T-helper 1 cell (primary cell): ENCODE measurements at places on chromosomes 7 and 10.

DNA sequence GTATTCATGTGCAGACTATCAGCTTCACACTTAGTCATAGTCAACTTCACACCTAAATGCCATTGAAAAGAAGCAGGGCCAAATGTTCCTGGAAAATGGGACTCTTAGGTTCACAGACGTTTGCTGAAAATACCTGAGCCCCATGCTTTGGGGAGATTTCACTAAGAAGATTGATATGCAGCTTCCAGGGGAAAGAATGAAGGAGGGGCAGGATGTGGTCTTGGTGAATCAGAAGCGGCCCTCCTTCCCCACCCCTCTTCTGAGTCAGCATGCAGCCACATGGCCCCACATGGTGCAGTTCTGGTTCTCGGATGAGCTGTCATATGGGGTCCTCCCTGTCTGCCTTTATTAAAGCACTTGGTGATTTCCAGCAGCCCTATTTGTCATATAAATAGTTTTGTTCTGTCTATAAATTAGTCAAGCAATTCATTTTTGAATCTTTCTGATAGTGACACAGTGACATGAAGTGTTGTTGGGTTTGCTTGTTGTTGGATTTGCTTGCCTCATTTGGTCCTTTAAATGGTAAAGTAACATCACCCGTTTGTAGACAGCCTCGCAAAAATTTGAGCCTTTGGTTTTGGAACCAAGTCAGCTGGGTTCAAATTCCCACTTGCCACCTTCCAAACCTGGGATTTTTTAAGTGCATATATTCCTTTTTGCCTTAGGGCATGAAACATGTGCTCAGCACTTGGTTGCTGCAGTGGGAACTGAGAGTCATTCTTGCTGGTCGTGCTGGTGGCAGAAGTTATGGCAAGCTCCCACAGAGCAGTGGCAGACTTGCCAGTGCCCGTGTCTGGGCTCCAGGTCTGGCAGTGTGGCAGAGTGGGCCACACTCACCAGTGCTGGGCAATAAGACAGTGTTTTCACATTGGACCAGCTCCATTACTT lies 68.1 kb upstream of the CDK6 start:
- DNase-seq, result peak; percentile 30

GRCh38 chr10:116925056-116925455 lies 75.8 kb downstream of the ENO4 start:
- no peak for DNase-seq

- DNase-seq, result no peak
Observed at GRCh38 chr10:7942316-7942715, 112.2 kb upstream of the GATA3 start.

GRCh38 chr10:17144757-17145156 lies 15.1 kb upstream of the CUBN start:
- no peak for DNase-seq

- DNase-seq, result no peak
Observed at GRCh38 chr7:2820508-2820934, 23.6 kb downstream of the GNA12 start.

DNA sequence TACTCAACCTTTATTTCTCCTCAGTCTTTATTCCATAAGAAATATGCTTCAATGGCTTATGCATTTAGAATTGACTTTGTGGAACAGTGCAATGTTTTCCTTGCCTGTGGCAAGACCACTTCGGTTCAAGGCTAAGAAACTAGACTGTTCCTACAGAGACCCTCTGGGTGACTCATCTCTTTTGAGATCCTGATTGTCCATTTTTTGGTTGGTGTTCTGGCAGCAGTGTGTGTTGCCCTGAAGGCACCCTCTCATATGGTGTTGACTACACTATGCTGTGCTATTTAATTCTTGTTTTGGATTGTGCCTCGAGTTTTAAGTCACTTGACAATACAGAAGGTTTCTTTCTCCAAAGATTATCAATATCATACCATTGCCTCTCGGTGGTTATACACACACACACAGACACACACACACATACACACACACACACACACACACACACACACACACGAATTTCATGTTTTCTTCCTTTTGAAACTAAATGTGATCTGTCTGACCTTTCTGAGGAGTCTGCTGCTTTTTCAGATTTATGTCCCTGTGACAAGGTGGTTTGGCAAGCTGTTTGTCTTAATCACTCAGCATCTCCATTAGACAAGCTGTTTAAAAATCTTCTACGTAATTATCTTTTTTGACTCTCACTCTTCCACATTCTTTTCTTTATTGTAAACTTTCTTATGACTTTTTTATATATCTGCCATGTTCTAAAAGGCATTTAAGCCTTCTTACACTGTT lies 187.2 kb downstream of the VTI1A start:
- DNase-seq, result no peak

DNA sequence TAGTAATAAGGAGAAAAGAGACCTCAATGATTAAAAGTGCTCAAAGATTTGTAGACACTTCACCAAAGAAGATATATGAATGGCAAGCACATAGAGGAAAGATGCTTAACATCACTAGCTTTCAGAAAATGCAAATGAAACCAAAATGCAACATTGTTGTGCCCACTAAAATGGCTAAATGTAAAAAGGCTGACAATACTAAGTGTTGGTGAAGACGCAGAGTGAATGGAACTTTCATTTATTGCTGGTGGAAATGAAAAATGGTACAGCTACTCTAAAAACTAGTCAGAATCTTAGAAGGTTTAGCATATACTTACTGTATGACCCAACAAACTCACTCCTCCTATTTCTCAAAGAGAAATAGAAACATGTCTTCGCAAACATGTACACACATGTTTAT lies 212.9 kb upstream of the PITRM1 start:
- no peak for DNase-seq

- DNase-seq, result no peak
Observed at GRCh38 chr10:116757246-116757645, 14.9 kb upstream of the HSPA12A start.

- no peak for DNase-seq
Observed at GRCh38 chr10:119768455-119769094, 42.7 kb downstream of the INPP5F start.

DNA sequence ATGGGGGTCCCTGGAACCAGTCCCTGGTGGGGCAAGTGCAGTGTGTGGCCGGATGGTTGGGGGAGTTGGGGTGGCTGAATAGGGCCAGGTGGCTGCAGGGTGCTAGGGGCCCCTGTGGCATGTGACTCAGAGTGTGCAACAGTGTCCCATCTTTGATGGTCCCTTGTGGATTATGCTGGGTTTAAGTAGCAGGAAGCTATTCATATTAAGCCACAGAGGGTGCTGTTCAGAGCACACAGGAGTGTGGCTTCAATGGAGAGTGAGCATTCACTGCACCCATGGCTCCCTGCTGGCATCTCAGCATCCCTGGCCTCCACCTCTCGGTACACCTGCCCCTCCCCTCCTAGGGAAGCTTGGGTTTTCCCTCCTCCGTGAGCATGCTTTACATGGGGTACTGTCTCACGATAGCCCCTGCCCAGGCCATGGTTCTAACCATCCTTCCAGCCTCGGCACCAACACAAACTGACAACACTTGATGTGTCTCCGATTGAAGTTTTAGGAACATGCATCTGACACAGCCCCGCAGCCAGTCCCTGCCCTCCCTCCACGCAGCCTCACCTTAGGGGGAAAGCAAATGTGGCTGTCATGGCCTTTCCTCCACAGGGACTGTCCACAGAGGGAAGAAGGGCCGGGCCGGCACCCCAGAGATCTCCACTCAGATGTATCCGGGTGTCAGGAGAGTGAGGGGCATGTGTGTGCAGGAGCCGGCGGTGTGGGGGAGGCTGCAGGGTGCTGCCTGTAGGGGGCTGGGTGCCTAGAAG lies 30.4 kb upstream of the PPIF start:
- DNase-seq, result no peak

DNA sequence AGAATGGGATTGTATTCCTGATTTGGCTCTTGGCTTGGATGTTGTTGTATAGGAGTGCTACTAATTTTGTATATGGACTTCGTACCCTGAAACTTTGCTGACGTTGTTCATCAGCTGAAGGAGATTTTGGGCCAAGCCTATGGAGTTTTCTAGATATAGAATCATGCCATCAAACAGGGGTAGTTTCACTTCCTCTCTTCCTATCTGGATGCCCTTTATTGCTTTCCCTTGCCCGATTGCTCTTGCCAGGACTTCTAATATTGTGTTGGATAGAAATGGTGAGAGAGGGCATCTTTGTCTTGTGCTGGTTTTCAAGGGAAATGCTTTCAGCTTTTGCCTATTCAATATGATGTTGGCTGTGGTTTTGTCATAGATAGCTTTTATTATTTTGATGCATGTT lies 92.3 kb downstream of the CCDC7 start:
- DNase-seq, result no peak

- no peak for DNase-seq
Observed at GRCh38 chr7:143383642-143383957, 2.5 kb downstream of the ZYX start.

DNA sequence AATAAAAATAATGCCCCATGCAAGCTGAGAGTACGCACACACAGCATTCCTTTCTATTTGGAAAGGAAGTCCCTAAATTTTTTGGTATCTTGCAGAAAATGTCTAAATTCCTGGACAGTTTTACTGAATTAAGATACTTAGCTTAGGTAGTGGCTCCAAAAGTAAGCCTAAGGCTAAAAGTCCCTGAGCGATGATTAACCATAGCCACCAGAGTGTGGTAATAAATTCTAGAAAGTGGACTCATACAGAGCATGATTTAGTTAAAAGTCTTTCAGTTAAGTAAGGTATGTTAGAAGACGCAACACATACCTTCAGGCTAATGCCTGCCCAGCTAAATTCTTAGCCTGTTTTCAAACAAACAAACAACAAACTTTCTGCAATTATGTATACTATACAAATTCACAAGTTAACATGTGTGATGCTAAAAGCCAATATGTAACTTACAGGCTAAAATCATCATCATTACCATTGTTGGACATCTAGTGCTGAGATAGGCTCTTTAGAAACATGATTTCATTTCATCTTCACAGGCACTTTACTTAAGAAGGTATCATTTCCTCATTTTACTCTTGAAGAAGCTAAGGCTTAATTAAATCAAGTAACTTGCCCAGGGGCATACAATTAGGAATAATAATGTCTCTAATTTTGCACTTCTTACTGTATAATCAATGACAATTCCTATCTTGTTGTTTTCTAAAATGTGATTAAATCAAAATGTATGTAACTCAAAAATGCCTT lies 261.4 kb upstream of the YAE1 start:
- no peak for DNase-seq

- no peak for DNase-seq
Observed at GRCh38 chr7:92633211-92633906, 43.2 kb upstream of the FAM133B start.

DNA sequence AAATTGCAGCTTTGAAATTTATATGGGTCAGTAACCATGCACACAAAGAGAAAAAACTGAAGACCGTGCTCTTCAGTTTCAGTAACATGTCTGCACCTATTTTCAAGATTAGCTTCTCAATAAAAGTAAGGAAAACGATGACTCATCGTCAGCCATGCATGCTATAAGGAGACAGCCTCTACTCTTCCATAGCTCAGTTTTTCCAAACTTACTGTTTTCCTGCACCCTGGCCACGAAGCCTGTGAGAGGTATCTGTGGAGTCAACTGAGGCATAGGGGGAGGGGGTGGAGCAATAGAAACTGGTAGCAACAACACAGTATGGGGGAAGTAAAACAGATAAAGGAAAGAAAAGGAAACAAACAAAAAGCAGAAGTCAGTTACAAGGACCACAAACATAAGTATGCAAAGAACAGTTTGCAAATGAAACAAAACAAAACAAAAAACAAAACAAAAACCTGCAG lies 58.0 kb downstream of the PDSS1 start:
- DNase-seq, result no peak

DNA sequence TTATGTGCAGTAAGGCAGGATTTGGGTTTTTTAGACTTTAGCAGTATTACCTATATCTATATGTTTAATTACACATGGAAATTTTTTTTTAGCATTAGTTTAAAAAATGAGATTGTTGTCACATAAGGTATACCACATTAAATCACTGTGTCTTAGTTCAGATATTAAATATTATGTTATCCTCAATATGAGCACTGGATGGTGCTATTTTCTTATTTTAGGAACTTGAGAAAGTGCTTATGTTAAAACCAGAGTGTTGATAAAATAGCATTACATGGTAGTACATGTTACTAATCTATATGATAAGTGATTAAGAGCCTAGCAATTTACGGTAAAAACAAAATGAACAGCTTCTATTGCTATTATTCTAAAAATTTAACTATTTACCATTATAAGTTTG lies 28.8 kb downstream of the MIOS start:
- peak; percentile 16 for DNase-seq

DNA sequence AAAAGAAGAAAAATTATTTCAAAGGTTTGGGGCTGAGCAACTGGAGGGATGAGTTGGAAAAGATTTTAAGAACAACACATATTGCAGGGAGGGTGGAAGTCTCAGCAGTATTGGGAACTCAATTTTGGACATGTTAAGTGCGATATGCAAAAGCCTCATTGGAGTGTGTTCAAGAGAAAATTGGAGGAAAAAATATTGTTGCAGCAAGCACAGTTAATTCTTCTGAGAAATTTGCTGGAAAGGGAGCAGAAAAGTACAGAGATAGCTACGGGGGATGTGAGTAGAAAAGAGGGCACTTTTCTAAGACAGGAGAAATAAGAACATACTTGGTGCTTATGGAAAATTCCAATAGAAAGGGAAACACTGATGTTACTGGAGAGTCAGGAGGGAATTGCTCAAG lies 59.8 kb upstream of the MAGI2 start:
- no peak for DNase-seq

DNA sequence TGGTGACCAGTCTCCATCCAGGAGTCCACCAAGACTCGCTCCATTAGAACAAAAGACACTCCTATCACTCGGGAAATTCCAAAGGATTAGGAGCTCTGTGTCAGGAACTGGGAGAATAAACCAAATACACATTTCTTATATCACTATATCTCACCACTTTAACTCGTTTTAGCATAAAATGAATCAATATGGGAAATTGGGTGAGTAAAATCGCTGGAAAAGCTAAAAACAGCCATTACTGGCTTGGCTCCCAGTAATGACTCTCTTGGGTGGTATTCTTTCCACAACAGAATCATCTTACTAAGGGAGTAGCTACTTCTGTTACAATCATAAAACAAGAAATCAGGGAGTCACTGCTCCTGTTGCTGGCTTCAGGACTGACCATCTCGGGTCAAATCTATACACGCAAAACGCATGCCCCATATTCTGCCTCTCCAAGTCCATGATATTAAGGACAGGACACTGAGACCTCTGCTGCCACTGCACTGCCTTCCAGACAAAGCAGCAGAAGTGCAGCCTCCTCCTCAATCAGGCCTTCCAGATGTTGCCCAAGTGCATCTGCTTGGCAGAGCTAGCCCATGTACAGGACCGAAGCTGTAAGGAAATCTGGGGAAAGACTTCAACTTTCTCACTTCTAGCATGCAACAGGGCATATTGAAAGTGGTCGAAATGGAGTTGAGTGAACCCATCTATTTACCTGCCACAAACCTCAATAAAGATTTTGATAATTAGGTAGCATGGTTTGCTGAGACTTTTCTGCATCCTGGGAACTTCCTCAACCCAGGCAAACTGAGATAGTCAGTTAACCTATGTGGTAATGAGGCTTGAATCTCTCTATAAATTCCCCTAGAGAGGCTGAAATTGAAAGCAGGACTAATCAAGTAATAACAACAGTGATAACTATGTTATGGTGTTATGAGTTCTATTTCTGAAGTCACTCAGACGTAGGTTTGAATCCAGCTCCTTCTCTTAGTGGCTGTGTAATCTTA lies 14.4 kb upstream of the PANK1 start:
- no peak for DNase-seq
